Vagina (tissue), 2 donors: ENCODE measurements at places on chromosomes 16 and 17.

DNA sequence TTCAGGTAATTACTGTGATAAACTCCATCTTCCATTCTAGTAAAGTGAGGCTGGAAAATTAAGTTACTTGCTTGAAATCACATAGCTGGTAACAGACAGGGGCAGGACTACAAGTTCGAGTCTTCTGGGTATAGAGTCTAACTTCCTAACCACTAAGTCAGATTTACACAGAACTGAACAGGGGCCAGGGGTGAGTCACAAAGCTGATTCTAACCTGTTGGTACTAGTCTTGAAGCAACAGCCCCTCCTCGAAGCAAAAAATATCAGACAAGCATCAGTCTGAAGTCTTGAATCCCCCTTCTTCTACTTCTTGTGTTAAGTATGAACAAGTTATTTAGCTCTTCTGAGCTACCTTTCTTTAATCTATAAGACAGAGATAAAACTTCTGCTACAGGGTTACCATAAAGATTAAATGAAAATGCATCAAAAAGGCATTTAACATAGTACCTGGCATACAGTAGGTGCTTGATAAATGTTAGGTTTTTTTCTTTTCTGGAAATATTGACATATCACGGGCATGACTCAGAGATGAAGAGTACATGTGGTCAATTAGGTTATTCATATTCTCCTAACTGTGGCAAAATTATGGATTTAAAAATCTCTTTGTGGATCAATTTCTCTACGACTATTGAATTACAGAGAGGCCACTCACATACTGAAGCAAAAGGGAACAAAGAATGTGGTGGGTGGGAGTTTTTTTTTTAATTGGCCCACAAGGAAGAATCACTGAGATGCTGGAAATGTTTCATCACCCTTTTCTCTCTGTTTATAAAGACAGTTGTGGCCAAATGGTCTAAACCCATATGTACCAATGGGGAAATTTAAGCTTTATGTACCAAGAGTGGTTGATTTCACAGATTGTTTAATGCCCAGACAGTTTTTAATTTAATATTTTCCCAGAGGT lies 266.9 kb upstream of the DYNLRB2 start:
- no peak for DNase-seq

DNA sequence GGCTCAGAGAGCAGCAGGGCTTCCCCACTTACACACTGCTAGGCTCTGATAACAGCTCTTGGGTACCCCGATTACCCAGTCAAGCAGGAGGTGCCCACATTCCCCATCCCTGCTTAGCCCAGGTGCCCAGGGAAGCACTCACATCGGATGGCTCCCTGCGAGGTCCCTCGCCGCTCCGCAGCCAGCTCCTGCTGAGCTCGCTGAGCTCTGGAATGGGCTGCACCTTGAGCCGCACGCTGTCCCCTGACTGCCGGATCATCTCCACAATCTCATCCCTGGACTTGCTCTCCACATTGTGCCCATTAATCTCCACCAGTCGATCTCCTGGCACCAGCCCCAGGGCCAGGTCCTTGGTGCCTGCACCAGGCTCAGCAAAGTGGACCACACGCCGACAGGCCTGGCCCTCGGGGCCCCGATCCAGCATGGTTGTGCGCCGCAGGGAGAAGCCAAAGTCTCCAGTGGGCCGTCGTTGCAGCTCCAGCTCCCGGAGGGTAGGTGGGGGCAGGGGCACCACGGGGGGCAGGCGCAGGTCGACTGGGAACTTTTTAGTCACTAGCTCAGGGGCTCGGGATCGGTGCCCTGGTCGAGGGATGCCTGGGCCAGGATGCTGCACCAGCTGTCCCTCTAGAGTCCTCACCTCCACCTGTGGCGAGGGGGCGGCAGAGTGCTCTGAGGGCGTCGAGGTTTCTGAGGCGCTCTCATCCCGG lies 14.2 kb downstream of the MYO18A start:
- no peak for DNase-seq

DNA sequence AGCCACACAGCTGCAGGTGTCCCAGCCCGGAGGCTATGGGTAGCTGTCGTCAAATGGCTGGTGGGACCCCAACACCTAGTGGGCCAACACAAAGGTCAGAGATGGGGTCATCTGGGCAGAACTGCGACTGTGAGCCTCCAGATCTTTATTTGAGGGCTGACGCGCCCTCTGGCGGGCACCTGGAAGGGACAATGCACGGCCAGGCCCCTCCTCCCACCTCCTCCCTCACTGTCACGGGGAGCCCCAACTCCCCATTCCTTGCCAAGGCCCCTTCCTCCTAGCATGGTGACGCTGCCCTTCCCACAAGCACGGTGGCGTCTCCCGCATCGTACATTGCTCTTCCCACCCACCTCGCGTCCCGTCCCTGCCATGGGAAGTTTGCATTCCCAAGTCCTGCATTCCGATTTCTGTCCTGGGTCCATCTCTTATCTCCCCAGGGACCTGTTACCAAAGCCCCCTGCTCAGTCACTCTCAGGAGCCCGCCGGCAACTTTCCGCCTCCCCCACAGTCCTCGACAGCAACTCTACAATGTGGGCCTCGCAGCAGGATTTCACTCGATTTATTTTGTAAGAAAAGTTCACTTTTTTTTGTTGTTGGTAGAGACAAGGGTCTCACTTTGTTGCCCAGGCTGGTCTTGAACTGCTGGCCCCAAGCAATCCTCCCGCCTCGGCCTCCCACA lies 1.0 kb downstream of the TLE7 start:
- no peak for DNase-seq

DNA sequence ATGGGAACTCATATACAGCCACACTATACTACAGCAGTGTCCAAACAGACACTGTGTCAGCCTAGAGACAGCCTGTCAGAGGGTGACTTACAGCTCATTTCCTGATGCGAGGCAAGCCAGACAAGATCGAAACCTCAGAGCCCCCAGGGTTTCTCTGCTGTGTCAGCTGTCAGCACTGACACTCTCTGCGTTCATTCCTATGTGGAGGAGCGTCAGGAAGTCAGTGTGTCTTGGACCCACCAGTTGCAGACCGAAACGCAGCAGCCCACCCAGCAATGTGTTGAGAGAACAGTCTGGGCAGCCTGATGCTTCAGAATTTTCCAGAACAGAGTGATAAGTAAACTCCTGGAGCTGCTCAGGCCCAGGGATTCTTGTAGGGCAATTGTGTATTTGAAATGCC lies 20.6 kb upstream of the MAPT start:
- DNase-seq, result no peak

DNA sequence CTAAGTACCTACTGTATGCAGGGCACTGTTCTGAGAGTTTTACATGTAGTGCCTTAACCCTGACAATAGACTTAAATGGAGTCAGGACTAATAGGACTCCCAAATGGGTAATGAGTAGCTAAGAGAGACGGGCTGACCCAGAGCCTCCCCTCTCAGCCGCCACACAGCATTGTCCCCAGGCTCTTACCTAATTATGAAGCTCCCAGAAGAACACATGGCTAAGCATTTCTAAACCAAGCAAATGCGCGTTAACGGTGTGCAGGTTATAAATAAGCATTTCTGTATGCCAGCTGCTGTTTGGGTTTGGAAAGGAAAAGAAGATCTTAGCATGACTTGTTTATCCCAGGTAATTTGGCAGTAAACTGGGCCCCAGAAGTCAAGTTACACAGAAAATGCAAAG lies 14.3 kb downstream of the KATNIP start:
- DNase-seq, result no peak

- no peak for DNase-seq
Observed at GRCh38 chr17:47316311-47316710, 7.4 kb upstream of the EFCAB13 start.

DNA sequence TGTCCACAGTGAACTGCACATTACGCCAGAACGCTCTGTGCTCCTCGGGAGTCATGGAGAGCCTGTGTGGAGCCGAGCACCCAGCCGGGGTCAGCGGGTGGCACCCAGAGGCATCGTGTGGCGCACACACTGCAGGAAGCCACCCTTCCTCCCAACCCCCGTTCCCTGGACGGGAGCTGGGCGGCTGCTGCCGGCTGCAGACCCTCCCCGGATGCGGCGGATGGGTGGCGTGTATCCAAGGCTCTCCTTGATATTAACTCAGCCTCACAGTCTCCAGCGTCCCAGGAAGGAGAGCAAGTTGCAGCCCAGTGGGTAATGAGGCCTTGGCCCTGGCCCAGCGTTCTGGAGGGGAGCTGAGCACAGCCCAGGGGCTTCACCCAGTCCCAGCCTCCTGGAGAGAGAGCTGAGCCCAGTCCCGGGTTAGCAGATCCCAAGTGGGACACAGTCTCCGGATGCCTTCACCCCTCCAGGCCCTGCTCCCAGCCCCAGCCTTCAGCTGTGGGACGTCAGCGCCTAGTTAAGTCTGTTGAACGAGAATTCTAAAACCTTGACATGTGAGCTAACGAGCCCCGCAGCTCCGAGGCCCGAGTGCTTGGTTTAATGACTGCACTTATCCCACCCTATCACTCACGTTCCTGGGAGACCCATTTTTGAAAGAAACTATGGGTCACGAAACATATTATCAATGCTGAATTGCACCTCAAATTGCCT lies 86.6 kb downstream of the TBC1D16 start:
- no peak for DNase-seq
